ENCODE measurements at places on chromosomes 16 and 17.
A peak's percentile ranks its signal among the peaks of the same experiment; 100 is the strongest.

GRCh38 chr16:70253291-70254106 lies 1.8 kb upstream of the EXOSC6 start:
- DNase-seq, result no peak

- DNase-seq, result no peak
Measured at GRCh38 chr17:2214929-2215615, 88.5 kb downstream of the SMG6 start.

DNA sequence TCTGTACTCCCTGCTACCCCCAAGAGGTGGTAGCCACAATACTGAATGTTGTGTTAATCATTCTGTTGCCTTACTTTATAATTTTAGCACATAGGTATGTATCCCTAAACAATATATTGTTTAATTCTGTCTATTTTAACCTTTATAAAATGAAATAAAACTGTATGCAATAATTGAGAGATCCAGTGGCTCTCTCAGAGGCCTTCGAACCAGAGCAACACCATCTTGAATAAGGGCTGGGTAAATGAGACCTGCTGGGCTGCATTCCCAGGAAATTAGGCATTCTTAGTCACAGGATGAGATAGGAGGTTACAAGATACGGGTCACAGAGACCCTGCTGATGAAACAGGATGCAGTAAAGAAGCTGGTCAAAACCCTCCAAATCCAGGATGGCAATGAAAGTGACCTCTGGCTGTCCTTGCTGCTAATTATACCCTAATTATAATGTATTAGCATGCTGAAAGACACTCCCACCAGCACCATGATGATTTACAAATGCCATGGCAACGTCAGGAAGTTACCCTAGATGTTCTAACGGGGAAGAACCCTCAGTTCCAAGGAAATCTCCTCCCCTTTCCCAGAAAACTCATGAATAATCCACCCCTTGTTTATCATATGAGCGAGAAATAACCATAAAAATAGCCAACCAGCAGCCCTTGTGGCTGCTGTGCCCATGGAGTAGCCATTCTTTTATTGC lies 2.0 kb upstream of the CANT1 start:
- no peak for DNase-seq

DNA sequence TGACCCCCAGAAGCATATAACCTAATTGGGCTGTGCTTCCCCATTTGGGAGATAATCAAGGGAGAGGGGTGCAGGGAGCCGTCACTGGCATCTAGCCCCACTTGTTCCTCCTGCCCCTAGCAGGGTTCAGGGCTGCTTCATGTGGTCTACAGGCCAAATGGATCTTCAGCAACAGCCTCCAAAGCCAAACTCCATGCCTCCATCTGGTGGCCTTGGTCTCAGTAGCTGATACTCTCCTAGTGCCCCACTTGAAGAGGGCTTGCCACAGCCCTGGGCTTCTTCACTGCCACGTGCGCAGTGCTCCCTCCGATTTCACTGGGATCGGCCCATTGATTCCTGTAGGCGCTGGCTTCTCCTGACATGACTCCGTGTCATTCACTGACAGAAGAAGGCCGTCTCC lies 24.6 kb downstream of the LYRM9 start:
- no peak for DNase-seq

- peak; percentile 13 for DNase-seq
Measured at GRCh38 chr16:75323933-75324332, 72.5 kb upstream of the BCAR1 start.

GRCh38 chr17:57259306-57259705 lies 3.0 kb downstream of the MSI2 start:
- no peak for DNase-seq

- DNase-seq, result no peak
Measured at GRCh38 chr17:13415871-13416416, 185.8 kb downstream of the HS3ST3A1 start.

DNA sequence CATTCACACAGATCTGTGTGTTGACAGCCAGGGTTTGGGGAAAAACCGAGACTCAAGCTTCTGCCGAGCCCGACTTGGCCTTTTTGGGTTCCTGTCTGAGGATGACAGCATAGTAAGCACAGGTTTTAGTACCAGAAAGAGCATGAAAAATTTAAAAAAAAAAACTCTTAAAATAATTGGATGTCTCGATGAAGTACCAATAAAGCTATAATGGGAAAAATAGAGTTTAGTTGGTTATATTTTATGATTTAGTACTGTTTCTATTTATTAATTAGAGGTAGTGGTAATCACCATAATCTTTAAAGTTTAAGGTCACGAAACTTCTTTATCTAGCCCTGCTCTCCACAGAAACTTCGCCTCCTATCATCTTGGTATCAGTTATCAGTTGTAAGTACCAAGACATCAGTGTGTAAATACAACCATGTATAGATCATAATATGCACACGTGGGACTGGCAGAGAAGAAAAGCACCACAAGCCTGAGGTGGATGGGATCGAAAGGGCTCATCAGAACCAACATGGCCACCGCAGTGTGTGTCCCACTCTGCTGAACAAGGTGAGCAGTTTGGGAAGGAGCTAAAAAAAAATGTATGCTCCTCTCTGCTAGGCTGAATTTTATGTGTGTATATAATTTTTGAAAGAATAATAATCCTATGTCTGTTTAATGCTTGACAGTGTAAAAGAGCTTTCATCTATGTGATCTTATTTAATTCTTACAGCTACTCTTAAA lies 14.4 kb upstream of the EEF2K start:
- DNase-seq, result no peak

DNA sequence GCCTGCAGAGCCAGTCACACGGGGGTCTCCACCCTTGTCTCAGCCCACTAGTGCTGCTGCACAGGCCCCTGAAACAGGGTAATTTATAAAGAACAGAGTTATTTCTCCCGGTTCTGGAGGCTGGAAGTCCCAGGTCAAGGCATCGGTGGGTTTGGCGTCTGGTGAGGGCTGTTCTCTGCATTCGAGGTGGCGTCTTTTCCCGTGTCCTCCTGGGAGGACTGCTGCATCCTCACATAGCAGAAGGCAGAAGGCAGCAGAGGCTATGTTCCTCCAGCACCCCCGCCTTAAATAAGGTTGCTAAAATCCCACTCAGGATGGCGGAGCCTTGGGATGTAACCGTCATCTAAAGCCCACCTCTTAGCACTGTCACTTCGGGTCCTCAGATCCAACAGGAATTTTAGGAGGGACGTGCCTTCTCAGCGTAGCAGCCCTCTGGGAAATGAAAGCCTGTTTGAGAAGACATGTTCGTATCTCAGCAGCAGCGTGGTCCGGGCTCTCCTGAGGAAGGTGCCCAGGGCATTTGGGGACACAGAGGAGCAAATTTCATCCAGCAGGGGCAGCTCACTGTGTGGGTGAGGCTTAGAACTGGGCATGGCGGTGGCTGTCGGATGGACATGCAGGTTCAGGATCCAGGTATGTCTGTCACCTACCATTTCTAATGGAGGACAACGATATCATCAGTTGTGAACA lies 221.6 kb upstream of the CHMP6 start:
- DNase-seq, result no peak

DNA sequence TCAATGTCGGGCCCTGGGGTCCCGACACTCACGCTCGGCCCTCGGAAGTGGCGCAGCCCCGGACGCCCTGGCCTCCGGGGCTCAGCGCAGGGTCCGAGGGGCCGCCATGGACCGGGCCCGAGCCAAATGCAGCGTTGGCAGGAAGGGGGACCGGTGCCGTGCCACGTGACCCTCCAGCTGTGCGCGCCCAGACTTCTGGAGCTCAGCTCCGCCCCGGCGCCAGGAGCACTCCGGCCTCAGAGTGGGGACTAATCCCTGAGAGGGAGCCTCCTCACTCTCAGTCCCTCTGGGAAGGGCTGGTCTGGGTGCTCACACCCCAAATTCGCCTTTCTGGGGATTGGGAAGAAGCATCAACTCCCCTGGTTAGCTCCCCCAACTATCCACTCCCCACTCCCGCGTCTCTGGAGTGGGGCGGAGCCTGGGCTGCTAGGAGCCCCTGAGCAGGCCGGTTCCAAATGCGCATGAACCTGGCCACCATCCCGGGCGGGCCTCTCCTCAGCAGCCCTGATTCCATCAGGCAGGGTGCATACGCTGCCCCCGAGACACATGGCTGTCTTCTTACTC lies at the start of gene B3GNT9:
B3GNT9 (minus strand) TSS at position 166 of the 564 bp plus-strand sequence. CDS start 513 bp downstream, outside the sequence.
- DNase-seq, result peak; percentile 65

DNA sequence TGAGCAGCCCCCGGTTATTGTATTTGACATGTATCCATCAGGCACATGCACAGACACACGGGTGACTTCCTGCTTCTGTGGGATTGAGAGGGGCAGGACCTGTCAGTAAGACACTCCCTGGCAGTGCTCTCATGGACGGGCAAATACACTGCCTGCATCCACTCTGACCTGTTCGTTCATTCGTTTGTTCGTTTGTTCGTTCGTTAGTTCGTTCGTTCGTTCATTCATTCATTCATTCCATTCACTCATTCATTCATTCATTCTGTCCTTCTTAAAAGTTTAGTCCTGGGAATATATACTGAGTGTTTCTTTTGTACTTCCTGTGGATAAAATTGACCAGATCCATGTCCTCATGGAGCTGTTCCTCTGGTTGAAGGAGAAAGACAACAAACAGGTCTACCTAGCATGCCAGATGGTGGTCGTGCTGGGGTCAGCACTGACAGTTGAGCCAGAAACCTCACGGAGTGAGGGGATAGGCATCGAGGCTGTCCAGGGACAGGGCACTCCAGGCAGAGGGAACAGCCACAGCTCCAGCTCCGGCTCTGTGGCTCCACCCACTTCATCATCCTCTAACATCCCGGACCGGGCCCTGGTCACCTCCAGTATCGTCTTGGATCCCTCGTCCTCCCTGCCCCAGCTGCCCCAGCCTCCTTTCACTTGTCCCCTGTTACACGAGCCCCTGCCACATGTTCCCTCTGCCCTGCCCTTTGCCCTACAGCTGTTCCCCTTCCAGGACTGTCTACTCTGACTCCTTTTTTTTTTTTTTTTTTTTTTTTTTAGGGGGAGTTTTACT lies 336.1 kb downstream of the CPPED1 start:
- no peak for DNase-seq

- no peak for DNase-seq
Measured at GRCh38 chr16:924806-925205, 46.0 kb downstream of the LMF1 start.

DNA sequence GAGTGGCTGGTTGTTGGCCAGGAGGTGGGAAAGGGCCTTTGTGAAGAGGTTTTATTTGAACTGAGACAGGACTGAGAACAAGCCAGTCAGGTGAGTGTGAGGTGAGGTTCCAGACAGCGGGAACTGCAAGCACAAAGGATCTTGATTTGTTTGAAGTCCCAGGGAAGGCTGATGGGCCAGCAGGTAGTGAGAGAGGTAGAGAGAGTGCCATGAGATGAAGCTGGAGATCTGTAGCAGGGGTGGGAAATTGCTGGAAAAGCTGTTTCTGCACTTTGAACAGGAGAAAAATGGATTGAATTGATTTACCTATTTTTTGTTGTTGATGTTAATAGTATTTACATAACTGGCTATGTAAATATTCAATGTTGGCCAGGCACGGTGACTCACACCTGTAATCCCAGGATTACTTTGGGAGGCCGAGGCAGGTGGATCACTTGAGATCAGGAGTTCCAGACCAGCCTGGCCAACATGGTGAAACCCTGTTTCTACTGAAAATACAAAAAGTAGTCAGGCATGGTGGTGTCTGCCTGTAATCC lies 7.7 kb upstream of the DCTPP1 start:
- peak; percentile 2 for DNase-seq

DNA sequence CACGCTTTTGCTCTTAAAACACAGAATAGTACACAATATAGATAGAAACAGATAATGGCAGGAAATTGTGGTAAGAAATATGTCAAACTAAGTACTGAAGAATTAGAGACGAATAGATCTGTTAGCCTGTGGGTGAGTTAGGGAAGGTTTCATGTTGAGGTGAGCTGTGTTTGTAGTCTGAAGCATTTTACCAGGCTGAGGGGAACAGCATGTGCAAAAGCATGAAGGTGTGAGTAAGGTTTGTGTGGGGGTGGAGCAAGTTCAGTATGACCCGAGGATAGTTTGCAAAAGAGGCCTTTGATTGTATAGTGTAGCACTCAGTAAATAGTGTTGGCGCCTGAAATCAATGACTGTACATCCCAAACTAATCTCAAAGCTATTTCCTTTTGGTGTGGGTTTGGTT lies 13.8 kb downstream of the IGSF6 start:
- no peak for DNase-seq

DNA sequence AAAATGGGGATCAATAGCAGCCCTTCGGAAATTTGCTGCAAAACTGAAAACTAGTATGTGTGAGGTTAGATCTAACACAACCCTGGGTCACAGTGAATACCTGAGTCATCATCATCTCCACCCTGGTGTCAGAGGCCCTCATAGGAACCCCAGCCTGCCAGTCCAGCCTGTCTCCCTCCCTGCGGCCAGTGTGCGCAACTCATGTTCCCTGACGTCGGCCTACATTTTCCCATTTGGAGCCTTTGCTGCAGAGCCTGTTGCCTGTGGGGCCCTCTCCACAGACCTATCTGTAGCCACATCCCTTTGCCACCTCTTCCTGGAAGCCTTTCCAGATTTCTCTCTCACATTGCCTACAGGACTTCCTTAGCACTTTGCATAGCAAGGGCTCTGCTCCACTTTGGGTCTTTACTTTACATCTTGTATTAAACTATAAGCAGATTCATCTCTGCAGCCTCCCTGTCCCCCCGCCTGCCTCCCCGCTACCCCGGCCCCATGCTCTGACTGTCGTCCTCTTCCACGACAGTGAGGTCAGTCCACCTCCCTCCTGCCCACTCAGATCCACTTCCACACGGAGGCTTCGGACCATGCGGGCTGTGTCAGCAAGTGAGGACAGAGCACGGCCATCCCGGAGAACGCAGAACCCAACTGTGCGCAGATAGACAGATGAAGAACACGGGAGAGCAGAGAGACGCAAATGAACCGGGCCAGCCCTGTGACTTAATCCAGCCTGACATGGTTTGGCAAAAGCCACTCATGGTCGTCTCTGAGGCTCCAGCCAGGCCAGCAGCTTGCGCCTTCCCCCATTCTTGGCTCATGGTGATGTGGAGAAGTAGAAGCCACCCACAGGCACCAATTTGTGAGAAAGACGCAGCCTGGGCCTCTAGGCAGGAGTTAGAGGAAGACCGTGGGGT lies 31.0 kb downstream of the NGFR start:
- DNase-seq, result no peak

DNA sequence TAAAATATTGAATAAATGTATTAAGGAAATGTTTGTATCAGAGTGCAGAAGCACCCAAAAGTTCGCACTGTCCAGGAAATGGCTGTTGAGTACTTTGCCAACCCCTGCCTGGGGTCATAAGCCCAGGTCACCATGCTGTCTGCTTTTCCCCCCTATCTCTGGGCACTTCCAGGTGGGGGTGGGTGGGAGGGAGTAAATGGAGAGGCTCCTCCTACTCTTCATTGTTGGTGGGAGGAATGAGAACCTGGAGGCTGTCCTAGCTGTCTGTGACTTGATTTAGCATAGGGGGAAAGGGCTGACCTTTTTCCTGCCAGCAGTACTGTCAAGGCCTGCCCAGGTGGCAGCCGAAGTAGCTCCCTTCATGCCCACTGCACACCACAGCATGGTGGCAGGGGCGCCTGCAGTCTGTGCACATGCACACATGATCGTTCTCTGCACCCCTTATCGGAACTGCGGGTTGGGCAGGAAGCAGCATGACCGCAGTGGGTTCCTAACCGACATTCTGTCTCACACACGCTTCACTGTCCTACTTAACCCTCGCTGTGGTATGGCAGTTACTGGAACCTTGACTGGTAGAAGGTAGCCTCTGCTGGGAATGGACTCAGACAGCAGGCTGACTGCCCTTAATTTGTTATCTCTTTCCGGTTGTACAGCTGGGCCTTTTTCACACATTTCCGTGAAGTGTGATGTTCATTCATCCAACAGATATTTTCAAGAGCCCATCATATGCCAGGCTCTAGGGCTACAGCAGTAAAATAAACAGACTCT lies 41.5 kb downstream of the LDHD start:
- no peak for DNase-seq
